NCI-H1930 (cell line): ENCODE measurements at places on chromosomes 5 and 9.

DNA sequence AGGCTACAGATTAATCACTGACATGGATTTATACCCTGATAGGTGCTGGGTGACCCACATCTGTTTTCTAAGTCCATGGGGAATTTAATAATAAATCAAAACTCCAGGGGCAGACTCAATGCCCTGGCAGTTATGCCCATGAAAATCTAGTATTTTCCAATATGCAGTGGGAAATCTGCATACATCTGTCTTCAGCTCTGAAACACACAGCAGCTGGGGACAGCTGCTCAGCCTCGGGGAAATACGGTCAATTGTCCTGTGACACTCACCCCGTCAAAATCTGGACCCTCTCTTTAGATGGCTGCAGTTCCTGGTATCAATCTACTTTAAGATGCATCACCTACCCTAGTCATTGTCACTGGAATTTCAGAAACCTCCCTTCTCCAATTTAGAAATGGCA, 12.7 kb upstream of the C1QTNF3 start:
- no peak for DNase-seq

DNA sequence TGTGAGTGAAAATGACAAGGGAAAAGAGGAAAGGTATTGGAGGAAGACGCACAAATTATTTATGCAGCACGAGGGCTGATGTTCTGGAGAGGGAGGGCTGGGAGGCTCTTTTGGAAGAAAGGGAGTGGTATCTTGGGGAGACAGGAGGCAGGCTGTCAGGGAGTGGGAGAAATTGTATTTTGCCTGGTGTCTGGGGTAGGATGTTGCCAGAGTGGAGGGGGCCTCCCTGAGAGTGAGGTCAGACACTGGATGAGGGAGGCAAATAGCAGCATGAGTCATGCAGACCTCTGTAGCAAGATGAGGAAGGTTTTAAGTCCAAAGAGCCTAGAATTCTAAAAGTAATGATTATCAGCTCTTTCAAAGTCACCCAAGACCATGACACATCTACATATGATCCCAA, 158.0 kb downstream of the DMRT2 start:
- no peak for DNase-seq

DNA sequence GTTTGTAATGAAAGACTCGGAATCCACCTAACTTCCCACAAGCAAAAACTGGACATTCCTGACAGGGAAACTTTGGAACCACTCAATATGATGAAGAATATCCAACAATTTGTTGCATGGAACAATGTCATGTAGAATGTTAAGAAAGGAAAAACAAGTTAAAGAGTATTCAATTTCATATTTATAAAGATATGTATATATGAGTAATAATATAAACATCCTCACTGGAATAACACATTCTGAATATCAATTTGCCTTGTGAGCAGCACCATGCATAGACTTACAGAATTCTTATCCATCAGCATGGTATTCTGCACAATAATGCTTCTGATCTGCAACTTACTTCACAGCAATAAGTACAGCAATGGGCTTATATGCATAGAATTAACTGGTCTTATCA, 650.3 kb downstream of the SEMA5A start:
- no peak for DNase-seq

DNA sequence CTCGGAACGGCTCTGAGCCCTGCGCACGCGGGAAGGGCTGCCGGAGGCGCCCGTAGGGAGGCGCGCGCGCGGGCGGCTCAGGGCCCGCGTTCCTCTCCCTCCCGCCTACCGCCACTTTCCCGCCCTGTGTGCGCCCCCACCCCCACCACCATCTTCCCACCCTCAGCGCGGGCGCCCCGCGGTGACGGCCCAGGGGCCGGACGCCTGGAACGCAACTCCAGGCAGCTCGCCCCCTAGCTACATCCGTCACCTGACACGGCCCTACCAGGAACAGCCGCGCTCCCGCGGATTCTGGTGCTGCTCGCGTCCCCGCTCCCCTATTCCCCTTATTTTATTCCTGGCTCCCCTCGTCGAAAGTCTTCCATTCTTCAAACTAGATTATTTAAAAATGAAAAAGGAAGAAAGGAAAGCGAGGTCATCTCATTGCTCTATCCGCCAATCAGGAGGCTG, at the start of gene CDKN2B-AS1:
Gene CDKN2B-AS1, plus strand, starts transcription at position 236 of the 450 bp plus-strand sequence.
- DNase-seq = peak; percentile 93

DNA sequence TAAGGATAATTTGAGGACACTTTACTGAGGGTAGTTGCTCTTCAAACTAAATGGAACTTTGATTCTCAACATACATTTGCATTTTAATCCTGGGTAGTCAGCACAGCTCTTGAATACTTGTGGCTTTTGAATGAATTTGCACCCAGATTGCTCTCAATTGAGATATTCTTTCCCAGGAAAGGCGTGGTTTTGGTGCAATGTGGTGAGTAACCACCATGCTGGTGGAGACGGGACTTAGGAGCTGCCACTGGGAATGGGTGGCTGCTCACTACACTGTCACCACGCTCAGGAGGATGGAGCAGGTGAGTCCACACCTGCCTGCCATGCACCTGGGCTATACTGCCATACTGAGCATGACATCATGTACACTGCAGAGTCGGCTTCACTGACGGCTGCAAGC, 99.2 kb downstream of the IRX1 start:
- no peak for DNase-seq

DNA sequence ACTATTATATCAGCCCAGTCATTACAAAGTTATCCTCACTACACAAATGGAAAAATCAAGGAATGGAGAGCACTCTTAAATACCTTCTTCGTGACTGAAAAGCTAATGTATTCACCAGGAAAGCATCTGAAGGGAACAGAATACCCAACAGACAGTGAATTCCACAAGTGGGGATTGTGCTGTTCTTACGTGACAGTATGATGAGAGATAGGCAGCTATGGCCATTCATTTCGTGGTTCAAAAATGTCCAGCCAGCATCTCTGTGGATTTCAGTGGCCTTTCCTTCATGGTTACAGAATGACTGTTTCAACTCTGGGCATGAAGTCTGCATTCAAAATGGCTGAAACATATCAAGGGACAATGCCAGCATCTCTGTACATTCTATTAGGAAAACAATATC, 323.8 kb downstream of the PRELID2 start:
- no peak for DNase-seq

DNA sequence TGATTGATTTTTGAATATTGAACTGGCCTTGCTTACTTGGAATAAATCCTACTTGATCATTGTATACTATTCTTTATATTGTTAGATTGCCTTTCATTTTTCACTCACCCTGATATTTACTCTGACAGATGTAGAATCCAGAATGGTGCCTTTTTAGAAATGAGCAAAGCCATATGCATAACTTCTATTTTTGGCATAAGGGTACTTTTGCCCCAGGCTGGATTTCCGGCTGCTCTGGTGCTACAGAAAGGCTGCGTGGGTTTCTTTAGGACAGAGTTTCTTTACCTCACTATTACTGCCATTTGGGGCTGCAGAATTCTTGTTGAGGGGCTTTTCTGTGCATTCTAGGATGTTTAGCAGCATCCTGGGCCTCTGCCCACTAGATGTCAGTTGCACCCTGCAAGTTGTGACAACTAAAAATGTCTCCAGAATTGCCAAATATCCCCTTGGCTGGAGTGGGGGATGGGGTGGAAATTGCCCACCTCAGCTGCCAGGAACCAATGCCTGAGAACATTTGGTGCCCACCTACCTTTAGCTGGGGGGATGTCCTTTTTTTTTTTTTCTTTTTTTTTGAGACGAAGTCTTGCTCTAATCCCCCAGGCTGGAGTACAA, 50.1 kb downstream of the SLC36A1 start:
- DNase-seq = no peak

DNA sequence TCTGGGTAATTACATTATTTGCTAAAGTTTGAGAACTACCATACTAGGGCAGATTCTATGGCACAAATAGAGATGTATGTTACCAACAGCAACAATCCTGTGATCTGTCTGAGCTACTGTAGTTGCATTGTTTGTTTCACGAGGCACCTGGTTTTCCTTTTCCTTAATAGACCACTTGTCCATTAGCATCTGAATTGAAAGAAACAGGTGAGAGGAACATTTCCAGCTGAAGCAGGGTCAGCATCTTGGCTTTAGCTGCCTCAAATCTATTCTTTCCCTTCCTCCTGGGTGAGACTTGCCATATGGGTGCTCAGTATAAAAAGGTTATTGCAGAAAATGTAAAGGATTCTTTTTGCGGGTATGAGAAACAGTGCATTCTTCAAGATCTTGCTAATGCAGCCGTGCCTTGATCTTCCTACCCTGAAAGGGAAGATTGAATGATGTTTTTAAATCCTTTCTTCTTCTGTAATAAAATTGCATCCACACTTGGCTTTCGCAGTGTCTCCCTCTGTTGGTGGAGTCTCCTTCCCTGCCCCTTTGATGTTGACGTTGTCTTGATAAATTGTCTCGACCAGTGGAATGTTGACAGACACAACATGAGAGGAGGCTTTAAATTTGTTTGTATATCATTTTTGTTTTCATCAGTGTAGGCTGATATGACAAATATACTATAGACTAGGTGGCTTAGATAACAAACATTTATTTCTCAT, 118.0 kb upstream of the BRINP1 start:
- DNase-seq = no peak

DNA sequence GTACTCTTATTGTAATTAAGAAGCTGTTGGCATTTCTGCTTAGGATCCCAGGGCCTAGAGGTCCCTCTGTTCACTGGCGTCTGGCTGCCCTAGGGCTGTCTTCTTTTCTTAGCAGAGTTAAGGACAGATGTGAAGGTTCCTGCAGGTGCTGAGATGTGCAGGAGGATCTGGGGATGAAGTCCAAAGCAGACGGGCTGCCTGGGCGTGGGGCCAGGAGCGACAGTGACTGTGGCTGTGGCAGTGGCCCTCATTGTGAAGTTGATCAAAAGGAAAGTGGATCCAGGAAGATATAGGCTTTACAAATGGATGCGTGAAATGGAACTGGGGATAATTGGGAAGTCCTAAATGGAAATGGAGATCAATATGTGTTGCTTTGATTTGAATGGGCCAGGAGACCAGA, 19.1 kb upstream of the SH3PXD2B start:
- DNase-seq = no peak

DNA sequence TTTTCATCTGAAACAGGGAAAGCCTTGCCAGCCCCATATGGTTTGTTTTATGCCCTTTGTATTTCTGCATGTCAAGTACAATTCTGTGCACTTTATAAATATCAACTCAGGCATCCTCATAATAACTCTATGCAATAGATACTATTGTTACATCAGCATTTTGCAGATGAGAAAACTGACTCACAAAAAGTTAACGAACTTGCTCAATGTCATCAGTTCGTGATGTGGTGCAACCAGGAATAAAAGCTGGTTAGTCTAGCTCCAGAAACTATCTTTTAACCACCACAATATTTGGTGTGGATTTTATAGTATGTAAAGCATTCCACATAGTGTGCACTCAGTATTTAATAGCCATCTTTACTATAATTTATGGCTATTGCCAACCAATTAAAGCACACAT, 134.9 kb downstream of the MRPS30 start:
- no peak for DNase-seq

- no peak for DNase-seq
Observed at GRCh38 chr9:103988821-103989220, 105.3 kb upstream of the SMC2 start.

DNA sequence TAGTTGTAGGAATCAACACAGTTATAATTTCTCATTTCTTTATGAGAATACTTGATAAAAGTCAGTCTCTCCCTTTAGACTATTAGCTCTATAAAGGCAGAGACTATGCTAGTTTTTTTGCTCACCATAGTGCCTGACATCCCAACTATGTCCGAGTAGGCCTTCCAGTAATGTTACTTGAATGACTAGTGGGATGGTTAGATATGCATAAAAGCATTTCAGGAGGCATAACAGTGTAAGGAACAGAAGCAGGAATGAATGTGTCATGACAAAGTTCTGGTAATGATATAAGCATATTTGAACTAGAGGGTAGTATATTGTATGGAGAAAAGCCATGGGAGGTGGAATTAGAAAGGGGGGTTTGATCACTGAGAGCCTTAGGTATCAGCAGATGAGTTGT, 77.4 kb upstream of the C5orf46 start:
- no peak for DNase-seq

DNA sequence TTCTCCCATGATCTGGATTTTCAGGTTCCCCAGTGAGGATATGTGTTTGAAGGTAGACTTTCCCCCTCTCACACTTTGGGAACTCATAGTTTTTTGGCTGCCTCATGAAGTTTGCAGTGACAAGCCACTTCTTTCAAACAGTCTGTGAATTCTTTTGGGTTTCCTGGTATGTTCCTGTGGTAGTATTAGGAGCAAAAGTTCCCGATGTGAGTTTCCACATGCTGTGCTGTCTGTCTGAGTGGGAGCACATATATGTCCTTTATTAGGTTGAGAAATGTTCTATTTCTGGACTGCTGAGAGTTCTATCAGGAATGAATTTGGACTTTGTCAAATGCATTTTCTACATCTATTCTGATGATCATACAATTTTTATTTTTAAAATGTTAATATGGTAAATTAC, 273.2 kb upstream of the TARS1 start:
- DNase-seq = no peak

DNA sequence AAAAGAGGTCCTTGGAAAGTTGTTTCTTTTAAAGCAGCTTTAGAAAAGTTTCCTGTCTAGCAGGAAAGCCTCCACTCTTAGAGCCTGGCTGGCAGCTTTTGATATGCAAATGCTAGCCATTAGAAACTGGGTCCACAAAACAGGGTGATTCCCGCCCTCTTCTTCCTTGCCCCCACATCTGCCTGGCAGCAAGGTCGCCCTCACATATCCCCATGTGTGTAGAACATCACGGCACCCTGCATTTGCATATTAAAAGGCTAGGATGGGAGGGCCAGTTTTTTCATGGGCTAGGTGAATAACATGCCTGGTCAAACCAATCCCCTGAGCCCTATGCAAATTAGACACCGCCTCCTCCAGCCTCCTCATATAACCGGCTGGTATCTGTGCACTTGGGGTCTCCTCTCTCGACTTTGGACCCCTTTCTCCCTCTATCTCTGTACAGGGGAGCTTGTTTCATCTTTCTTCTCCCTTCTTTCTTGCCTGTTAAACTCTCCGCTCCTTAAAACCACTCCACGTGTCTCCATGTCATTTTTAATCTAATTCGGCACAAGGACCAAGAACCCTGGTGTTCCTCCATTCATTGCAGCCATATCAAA, 426.8 kb upstream of the CTNND2 start:
- DNase-seq = no peak

GRCh38 chr9:86099701-86100364, 475 bp upstream of the GOLM1 start:
- DNase-seq = peak; percentile 24

GRCh38 chr5:172498431-172499129, 44.3 kb upstream of the SH3PXD2B start:
- DNase-seq = no peak

DNA sequence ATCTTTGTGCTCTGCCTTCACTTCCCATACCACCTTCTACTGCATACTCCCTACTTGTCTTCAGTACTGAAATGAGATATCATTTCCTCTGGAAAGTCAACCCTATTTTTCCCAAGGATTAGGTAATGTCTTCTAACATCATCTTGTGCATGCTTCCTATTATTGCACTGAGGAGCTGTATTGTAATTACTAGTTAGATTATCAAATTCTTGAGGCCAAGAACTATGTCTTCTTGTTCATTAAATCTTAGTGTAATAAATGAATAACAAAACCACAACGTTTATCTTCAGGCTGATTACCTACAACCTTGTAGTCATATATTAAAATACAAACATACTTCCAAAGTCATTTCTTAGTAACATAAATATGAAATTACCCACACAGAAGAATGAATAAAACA, 87.9 kb upstream of the POU5F2 start:
- no peak for DNase-seq

- no peak for DNase-seq
Observed at GRCh38 chr5:149302641-149303040, 31.0 kb downstream of the AFAP1L1 start.

GRCh38 chr5:150440948-150441812, 8.4 kb downstream of the RPS14 start:
- DNase-seq = no peak
